Neural crest cell (in vitro differentiated cells): ENCODE measurements at places on chromosomes 13 and 19.
A peak's percentile ranks its signal among the peaks of the same experiment; 100 is the strongest.

DNA sequence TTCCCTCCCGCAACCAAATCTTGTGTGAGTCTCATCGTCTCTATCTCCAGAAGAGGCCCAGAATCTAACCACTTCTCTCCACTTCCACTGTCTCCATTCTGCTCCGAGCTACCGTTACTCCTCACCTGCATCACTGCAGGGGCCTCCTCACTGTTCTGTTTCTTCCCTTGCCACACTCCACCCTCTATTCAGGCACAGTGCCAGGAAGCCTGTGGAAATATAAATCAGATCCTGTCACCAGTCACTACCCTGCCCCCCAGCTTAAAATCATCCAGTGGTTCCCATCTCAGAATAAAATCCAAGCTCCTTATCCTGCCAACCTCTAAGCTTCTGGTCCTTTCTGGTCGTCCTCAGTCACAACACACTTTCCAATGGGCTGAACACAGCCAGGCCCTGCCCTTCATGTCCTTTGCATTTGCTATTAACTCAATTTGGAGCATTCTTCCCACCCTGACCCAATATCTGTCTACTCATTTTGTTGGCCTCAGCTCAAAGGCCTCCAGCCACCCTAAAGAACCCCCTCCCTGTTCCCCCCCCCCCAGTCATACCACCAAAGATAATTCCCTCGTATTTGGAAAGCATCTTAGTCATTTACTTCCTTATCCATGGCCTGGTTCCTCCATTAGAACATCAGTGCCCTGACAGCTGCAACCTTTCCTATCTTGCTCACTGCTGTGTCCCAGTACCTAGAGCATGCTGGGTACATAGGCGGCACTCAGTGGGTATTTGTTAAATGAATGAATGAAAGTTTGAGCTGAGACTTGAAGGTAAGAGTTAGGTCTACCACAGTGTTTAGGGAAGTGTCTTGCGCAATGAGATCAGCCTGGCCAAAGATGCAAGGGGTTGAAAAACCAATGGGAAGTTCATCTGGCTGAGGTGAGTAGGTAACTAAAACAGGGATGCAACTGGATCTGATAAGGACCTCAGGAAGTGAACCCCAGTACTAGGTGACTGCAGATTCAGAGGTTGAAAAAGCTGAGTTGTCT lies 24.4 kb downstream of the ZNF175 start:
- no peak for DNase-seq

GRCh38 chr13:85427416-85427815 lies 371.8 kb downstream of the SLITRK6 start:
- no peak for DNase-seq

DNA sequence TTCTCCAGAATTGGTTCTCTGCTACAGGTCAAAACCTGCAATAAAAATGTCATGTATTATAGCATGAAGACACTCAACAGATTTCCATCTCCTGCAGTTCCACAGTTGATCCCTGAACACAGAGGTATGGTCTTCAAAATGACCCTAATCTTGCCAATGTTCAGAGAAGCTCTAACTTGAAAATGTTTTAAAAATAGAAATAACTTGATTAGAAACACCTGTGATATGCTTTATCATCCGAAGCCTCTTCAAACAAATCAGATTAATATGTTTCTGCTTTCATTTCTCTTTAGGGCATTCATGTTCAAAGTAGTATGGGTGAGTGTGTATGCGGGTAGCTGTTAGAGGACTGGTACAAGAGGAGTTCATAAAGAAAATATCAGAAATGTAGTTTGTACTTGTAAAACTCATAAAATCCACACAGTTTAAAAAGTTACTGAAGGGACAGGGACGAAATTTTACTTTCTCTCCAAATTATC lies 60.4 kb downstream of the KCNRG start:
- no peak for DNase-seq

- DNase-seq = peak; percentile 58
These were observed 9.4 kb downstream of the OCEL1 start for GRCh38 chr19:17235300-17235970.

- no peak for DNase-seq
These were observed 4.2 kb downstream of the TRAPPC6A start for GRCh38 chr19:45173816-45174215.

DNA sequence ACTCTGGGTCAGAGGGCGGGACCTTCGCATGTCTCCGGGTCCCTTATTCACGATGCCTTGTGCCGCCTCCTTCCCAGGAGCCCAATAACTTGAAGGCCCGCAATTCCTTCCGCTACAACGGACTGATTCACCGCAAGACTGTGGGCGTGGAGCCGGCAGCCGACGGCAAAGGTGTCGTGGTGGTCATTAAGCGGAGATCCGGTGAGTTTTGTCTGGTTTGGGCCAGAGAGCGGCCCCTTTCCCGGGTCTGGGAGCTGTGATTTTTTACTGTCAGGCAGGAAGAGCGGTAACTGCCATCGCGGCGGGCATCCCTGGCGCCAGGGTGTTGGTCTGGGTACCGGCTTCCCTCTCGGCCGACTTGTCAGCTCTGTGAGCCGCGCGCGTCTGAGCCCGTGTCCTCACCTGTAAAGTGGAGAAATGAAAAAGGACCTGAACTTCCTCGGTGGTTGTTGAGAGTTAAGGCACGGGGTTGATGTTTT lies 800 bp downstream of the RPL28 start:
- DNase-seq = no peak

DNA sequence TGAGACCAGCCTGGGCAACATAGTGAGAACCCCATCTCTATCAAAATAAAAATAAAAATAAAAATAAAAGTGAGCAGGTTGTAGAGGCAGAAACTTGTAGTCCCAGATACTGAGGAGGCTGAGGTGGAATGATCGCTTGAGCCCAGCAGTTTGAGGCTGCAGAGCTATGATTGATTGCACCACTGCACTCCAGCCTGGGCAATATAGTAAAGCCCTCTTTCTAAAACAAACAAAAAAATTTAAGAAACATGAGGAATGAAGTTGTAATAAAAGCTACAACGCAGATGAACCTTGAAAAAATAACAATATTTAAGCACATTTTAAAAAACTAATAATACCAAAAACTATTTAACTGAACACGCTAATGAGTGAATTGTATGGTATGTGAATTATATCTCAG lies 919.3 kb downstream of the UQCRFS1 start:
- DNase-seq = no peak

DNA sequence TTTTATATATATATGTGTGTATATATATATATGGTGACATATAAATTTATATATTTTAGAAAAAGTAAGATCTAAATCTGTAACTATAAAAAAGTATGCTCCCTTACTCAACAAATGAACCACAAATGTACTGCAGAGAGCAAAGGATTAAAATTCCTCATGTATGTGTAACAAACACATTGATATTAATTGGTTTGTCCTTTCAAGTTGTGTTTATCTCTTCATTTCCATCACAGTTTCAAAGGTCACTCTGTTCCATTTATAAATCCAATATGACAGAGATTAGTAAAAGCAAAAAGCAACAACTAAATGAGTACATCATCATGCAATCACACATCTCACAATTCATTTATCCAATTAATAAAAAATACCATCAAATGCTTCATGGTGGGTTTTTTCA lies 247.9 kb downstream of the DACH1 start:
- no peak for DNase-seq

DNA sequence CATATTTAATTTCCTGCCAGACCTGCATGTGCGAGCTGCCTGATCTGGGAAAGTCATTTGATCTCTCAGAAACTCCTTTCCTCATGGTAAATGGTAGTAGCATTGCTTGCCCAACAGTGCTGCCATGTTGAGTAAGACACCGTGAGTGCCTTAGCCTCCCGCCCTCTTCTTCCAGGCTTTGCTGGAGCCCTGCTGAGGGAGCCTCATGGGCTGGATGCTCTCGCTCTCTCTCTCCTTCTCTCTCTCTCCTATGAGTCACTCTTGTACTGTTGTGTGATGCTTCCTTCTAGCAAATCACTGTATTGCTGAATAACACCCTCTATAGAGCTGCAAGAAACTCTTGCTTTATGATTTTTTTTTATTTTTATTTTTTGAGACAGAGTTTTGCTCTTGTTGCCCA lies 365.5 kb downstream of the UQCRFS1 start:
- DNase-seq = no peak

- DNase-seq = no peak
These were observed 34.7 kb upstream of the UBAC2 start for GRCh38 chr13:99165753-99166587.

- DNase-seq = no peak
These were observed 743 bp upstream of the NDUFS7 start for GRCh38 chr19:1383017-1383311.

DNA sequence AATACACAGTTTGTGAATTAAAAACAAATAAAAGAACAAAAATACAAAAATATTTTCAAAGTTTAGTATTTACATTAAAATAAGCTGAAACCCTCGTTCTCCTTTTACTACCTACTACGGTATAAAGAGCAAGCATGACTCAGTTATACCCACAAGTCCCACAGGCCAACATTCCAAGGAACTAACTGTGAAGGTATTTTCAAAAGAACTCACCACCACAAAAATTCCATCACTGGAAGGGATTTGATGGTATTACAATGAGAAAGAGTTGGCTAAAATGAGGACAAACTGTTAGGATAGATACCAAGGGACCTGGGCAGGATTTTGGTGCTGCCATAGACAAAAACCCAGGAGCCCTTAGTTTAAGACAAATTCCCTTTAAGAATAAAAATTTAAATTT lies 122.7 kb downstream of the TBC1D4 start:
- DNase-seq = no peak

- DNase-seq = no peak
These were observed 5.3 kb upstream of the CCNP start for GRCh38 chr19:40231544-40232424.

- DNase-seq = no peak
These were observed 10.1 kb downstream of the BCL3 start for GRCh38 chr19:44758596-44758995.

DNA sequence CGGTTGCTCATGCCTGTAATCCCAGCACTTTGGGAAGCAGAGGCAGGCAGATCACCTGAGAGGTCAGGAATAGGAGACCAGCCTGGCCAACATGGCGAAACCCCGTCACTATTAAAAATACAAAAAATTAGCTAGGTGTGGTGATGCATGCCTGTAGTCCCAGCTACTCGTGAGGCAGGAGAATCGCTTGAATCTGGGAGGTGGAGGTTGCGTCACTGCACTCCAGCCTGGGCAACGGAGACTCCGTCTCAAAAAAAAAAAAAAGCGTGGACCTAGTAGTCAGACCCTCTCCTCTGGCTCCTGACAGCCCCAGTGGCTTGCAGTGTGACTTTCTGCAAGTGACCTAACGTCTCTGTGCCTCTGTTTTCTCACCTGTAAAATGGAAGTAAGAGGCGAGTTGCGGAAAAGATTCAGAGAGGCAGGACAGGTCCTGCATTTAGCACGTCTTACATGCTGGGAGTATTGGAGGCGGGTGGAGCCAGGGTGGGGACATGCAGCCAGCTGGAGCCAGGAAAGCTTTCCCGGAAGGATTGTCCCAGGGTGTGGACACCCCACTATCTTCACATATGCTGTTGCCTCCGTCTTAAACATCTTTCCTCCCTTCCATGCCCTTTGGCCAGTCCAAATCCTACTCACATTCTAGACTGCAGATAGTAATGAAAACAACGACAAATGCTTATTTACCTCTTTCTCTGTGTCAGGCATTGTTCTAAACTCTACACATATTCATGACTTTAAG lies 2.9 kb downstream of the TUBB4A start:
- DNase-seq = no peak

DNA sequence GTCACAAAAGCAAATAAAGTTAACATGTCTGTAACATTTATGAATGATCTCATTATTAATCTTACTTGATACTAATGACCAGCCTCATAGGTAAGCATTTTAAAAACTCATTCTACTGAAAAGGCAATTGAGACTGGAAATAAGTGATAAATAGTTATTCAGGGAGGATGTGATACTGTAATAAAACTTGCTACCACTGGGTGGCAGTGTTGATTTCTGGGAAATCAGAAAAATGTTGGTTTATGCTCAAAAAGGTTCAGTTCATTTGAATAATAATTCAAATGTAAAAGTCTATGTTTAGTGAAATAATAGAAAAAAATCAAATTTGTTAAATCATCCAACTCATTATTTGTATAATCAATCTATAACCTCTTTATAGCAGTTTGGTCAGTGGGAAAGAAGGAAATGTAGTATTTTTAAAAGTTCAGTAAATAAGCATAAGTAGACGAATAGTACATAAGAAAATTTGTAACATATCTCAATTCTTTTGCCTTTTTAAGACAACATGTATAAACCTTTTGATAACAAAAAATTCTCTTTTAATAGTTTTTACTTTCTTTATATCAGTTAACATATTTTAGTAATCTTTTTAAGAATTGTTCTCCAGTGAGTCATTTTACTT lies 9.6 kb downstream of the ABHD13 start:
- peak; percentile 24 for DNase-seq

DNA sequence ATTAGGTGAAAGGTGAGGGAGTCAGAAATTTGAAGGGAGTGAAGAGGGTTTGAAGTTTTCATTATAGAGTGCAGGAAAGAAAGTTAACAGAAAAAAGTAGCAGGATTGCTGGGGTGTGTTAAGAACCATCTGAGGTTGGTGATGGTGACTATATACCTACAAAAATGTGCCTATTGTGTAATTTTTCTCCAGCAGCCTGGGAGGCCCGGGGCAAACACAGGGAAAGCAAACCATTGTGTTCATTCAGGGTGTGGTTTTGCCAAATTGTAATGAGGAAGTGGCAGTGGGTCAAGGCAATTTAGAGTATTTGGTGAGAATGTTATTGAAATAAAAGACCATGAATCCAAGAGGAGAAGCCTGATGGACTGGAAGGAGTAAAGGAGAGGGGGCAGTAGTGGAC lies 8.2 kb upstream of the SUCLA2 start:
- no peak for DNase-seq

GRCh38 chr13:46575301-46575771 lies 22.4 kb downstream of the LRCH1 start:
- no peak for DNase-seq

GRCh38 chr19:12965017-12965811 lies 4.2 kb upstream of the DAND5 start:
- peak; percentile 81 for DNase-seq

- no peak for DNase-seq
These were observed 4.2 kb upstream of the IZUMO2 start for GRCh38 chr19:50167314-50167721.

GRCh38 chr19:11451871-11452619 lies 16.6 kb downstream of the PRKCSH start:
- no peak for DNase-seq

- DNase-seq = no peak
These were observed 162.4 kb downstream of the FOXO1 start for GRCh38 chr13:40503966-40504591.

- DNase-seq = no peak
These were observed 643.2 kb downstream of the LIG4 start for GRCh38 chr13:107572156-107572555.

GRCh38 chr19:6489278-6490061 lies 7.9 kb upstream of the DENND1C start:
- no peak for DNase-seq

- no peak for DNase-seq
These were observed 85.8 kb downstream of the IPO5 start for GRCh38 chr13:98039261-98039660.
